ENCODE measurements at places on chromosomes 4 and X.

DNA sequence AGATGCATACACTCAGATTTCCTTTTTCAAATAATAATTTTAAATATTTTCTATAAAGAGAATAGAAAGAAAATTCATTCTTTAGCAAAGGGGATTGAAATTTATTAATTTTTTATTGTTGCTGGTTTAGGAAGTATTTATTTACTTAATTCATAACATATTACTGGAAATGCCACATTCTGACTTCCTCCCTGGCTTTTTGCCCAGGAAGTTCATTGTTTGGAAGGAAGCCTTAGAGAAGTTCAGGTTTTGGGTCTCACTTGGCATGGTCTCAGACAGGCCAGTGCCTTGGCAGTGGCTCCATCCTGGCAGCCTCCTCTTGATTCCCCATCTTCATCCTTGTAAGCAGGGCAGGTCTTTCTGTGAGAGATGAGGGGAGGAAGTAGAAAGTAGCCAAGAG is 50.5 kb downstream of the IL15 start:
- no peak for DNase-seq

DNA sequence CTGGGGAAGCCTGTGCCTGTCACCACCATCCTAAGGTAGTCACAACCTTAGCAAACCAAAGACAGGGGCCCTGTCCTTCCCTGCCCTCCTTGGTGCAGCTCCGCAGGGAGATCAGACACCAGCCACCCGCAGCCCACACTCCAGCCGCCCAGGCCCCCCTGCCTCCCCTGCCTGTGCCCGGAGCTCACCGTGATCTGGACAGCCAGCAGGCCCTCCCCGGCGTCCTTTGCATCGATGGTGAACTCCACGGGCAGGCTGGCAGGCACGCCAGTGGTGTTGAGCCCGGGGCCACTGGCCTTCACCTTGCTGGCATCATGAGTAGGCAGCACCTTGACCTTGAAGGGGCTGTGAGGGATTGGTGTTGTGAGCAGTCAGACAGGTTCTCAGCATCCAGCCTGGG is 16.4 kb downstream of the FLNA start:
- no peak for DNase-seq

DNA sequence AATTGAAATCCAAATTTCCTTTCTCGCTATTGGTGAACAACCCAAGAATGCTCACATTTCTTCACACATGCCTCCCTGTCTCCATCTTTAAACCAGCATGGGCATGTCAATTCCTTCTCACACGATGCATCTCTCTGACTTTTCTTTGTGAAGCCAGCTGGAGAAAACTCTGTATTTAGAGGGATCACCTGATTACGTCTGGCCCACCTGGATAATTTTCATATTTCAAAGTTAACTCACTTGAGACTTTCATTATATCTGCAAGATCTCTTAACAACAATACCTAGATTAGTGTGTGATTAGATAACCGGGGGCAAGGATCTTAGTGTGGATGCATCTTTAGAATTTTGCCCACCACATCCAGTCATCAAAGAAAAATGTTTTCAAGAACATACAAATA is 164.0 kb downstream of the TMEM47 start:
- DNase-seq, result no peak

DNA sequence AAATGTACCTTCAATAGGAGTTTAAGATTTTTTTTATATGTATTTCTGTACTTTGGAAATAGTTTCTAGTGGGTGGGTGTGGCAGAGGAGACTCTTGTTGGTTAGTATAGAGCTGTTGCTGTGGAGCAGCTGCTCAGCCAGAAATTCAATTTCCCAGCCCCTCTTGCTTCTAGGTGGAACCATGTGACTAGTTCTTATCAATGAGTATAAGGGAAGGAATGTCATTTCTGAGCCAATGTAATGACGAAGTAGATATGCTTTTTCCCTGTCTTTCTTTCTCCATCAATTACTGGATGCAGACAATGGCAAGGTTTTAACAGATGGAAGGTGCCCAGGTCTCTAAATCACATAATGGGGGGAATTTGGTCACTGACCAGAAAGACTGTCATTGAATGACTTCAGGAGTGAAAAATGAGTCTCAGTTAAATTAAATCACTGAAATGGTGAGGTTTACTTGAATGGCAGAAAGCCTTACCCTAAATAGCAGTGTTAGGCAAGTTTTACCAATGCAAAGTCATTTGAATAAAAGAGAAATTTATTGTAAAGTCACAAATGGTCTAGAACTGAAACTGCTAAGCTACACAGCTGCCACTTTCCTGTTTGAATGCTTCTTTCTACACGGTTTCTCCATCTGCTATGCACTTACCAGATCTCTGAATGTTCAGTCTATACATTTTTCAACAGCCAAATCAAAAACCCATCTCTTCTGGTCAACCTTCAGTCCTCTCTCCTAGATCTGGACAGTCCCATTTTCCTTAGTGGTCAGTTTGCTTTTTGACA is 795.4 kb upstream of the MAGEB2 start:
- DNase-seq, result no peak

DNA sequence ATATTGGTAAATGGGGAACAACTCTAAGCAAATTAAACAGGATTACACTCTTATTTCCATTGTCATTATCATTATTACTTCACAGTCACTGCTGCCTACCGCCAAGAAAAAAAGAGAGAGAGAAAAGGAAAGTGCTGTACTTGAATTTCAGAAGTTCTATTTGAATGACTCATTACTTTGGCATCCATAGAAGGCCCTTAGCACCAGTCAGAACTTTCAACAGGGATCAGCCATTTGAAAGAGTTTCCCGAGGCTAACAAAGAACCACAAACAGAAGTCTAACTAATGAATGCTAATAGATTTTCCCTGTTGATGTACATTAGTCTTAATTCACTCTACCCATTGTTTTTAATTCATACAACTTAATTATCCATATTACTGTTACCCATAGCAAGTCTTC is 116.3 kb downstream of the SHROOM4 start:
- no peak for DNase-seq

DNA sequence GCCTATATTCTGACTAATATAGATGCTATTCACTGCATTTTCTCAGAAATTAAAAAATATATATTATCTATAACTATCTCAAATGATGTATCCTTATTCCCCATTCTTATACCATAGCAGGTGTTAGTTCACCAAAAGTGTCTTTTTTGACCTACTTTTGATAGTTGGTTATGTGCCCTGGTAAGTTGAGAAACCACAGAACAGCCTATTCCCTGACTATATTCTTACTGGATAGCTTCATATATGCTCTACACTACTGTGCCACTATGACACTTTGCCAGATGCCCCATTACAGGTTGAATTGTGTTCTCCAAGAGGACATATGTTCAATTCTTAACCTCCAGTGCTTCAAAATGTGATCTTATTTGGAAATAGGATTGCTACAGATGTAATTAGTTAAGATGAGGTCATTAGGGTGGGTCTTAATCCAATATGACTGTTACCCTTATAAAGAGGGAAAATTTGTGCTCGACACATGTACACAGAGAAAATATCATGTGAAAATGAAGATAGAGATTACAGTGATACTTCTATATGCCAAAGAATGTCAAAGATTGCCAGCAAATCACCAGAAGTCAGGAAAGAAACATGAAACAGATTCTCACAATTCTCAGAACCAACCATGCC is 76.1 kb downstream of the LRBA start:
- DNase-seq, result no peak

DNA sequence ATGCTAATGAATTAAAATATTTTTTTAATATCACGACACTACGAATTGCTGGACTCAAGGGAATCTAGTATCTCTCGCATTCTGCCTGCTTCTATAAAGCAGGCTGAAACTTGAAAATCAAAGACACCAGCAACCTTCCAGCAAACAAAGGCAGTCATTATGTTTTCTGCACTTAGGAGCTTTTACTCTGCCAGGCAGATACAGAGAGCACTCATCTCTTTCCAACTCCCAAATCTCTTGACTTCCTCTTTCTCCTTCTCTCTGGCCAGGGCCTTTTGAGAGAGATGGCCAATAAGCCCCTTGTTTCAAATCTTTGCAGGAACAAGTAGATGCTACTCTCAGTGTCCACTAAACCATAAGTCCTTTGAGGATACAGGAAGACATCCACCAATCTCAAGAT is 95.2 kb upstream of the KLF3 start:
- no peak for DNase-seq

DNA sequence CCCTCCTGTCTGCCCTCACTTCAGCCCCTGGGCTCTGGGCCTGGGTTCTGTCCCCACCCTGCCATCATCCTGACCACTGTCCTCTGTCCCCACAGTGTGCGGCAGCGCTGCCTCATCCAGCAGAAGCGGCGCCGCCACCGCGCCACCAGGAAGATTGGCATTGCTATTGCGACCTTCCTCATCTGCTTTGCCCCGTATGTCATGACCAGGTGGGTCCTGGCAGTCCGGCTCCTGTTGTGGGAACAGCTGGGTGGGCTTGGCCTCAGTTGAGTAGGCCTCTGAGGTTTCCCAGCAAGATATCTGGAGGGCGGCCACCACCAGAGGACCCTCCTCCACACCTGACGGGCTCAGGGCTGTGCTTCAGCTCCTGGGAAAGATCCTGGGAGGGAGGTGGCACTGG is 2.2 kb downstream of the GPR78 start:
- no peak for DNase-seq

- no peak for DNase-seq
Measured at GRCh38 chr4:40744218-40744617, 5.5 kb upstream of the NSUN7 start.

- no peak for DNase-seq
Measured at GRCh38 chrX:63436865-63437264, 85.7 kb upstream of the SPIN4 start.

GRCh38 chr4:74501579-74501978 is 56.6 kb downstream of the AREG start:
- no peak for DNase-seq

- DNase-seq, result no peak
Measured at GRCh38 chrX:13277539-13277938, 42.3 kb downstream of the ATXN3L start.

DNA sequence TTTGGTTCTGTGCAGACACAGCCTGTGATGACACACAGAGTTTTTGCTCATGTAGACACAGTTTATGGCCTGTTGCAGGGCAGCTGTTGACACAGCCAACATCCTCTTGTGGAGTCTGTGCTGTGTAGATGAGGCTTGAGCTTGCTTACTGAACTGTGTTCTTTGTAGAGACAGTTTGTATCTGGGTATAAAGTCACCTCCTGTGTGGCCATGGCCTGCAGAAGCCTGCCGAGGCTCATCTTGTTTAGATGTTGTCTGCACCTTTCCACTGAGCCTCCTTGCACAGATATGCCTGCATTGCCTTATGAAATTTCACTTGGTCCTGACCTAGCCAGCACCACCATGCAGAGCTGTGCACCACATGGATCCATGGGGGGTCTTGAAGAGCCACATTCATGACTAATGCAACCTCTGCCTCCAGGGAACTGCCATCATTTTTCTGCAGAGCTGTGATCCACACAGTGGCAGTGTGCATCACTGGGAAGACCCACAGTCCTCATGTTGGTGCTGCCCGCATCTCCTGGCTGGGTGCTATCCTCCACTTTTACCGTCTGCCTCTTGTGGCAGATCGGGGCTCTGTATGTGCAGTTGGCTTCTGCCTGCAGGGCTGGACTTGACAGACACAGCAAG is 198.0 kb upstream of the MAMLD1 start:
- DNase-seq, result no peak

DNA sequence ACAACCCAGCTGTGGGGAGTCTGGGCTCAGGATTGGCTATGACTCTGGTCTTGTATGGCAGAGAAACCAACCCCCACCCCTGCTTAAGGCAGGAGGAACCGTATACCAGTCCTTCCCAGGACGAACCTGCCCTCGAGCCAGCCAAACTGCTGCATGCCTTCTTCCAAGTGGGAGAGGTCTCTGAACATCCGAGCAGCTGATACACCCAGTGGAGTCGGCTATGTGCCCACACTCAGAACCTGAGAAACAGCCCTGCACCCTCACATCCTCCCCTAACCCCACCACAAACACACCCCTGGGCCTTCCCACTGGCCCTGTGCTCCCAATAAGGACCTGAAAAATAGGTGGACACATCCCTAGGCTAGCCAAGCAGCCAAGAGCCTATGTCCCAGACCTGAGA is 21.8 kb downstream of the C4orf33 start:
- no peak for DNase-seq

GRCh38 chr4:87803421-87803820 is 4.1 kb downstream of the IBSP start:
- DNase-seq, result no peak

- no peak for DNase-seq
Measured at GRCh38 chrX:133493366-133493765, 78.1 kb upstream of the GPC4 start.

DNA sequence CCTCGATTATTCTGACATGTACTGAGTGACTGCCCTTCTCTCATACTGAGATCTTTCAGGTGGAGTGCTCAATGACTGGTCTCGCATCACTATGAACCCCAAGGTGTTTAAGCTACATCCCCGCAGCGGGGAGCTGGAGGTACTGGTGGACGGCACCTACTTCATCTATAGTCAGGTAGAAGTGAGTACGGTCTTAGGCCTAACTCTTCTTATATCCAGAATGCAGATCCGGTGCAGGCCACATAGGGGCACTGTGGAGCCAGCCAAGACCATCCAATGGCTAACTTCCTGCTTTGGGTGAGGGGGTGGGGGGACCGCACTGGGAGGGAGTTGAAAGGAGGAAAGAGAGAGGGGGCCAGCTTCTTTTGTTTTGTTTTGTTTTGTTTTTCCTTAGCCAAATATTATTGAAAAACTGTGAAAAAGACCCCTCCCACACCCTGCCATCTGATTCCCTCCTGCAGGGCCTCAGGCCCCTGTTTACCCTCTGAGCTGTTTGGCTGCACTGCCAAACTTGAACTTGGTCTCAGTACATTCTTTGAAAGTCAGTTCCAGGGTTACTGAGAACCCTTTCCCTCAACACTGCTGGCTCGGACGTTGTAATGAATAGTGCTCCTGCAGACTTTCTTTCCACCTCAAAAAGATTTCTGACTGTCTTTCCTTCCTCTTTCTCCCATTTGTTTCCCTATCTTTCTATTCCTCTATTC is 16.2 kb downstream of the AWAT2 start:
- no peak for DNase-seq

GRCh38 chr4:128287141-128287870 is at the start of gene PGRMC2:
Gene PGRMC2, minus strand, starts transcription at chr4:128287813. Its CDS starts 23 bp downstream, at chr4:128287790.
- no peak for DNase-seq

- DNase-seq, result no peak
Measured at GRCh38 chr4:181528570-181529184, 714.5 kb upstream of the TENM3 start.

Measured in CD8-positive, alpha-beta memory T cell (primary cell).